Colonic mucosa (tissue), 4 donors: ENCODE measurements at places on chromosomes 11 and 22. TPM values are rescaled to one million over a fixed set of nuclear protein-coding genes. Genes with fewer than 3 reads are reported as not detected.

OR52I1 gene
- not detected for total RNA-seq

MLC1 gene
- total RNA-seq: not detected

PTPRCAP gene
- total RNA-seq: 5.5 TPM

RTN3 gene
- 110 TPM for total RNA-seq

OR52A1 gene
- not detected for total RNA-seq

ESAM gene
- 10.4 TPM for total RNA-seq

PGA3 gene
- not detected for total RNA-seq

NXPE1 gene
- total RNA-seq: 217 TPM

SLC25A45 gene
- total RNA-seq: 4.4 TPM

GAS2 gene
- 2.3 TPM for total RNA-seq

GRK2 gene
- total RNA-seq: 108 TPM

OR51E2 gene
- total RNA-seq: 0.30 TPM

TMEM191C gene
- total RNA-seq: 3.3 TPM

SMIM35 gene
- total RNA-seq: not detected

SCN3B gene
- total RNA-seq: 0.30 TPM

FBLN1 gene
- 41.6 TPM for total RNA-seq

TMEM179B gene
- 46.7 TPM for total RNA-seq

KMT5B gene
- total RNA-seq: 42.6 TPM

KCNQ1 gene
- total RNA-seq: 55.8 TPM

TRABD gene
- 116 TPM for total RNA-seq

GSTP1 gene
- total RNA-seq: 842 TPM

ROBO4 gene
- total RNA-seq: 4.0 TPM

RBMXL2 gene
- not detected for total RNA-seq

SCGB1D2 gene
- not detected for total RNA-seq

RIN1 gene
- total RNA-seq: 20.0 TPM

NAALADL1 gene
- 10.5 TPM for total RNA-seq

GRIK4 gene
- 0.10 TPM for total RNA-seq

MUC5AC gene
- total RNA-seq: 0.20 TPM

CTSC gene
- total RNA-seq: 96.7 TPM

DMC1 gene
- 2.0 TPM for total RNA-seq

RAB39A gene
- total RNA-seq: 0.77 TPM

CNIH2 gene
- 0.67 TPM for total RNA-seq

ISX gene
- 53.1 TPM for total RNA-seq

NCAM1 gene
- total RNA-seq: 10.7 TPM

CSNK1E gene
- total RNA-seq: 97.2 TPM

CHADL gene
- 1.8 TPM for total RNA-seq

GAL3ST1 gene
- total RNA-seq: 13.4 TPM

C1QTNF5 gene
- 8.7 TPM for total RNA-seq

LMNTD2 gene
- total RNA-seq: 13.6 TPM

ENTHD1 gene
- total RNA-seq: not detected

NUCB2 gene
- 60.9 TPM for total RNA-seq

ELMOD1 gene
- total RNA-seq: not detected

GRK3 gene
- 5.3 TPM for total RNA-seq

MOGAT2 gene
- 211 TPM for total RNA-seq

PHLDB1 gene
- 60.1 TPM for total RNA-seq

MUC2 gene
- 1,230 TPM for total RNA-seq

OR51B2 gene
- not detected for total RNA-seq

C22orf15 gene
- not detected for total RNA-seq

PRR14L gene
- 74.6 TPM for total RNA-seq

OR51B5 gene
- total RNA-seq: not detected

HEPHL1 gene
- total RNA-seq: not detected
